Activated T-helper 17 cell treated with anti-CD3 and anti-CD28 coated beads, Interleukin-2, amount 50 U/mL, for 72 hours (primary cell): ENCODE measurements at places on chromosomes 3 and 15.

- no peak for ATAC-seq
Observed at GRCh38 chr15:41288464-41288863, 43.9 kb downstream of the OIP5 start.

DNA sequence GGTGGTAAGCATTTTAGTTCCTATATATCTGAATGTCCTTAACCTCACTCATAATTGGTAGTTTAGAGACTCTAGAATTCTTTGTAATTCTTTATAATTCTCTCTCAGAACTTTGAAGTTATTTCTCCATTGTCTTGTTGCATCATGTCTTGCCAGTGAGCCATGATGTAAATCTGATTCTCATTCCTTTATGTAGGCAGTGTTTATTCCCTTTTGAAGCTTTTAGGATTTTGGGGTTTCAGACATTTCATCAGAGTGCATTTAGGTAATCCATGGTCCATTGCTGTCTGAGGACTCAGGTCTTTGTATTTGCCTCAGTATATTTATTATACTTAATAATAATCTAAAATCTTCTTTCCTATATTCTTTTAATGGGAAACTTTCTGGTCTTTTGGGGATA lies 20.6 kb downstream of the CMC1 start:
- no peak for ATAC-seq

GRCh38 chr3:105647047-105647446 lies 221.8 kb downstream of the CBLB start:
- ATAC-seq: no peak

GRCh38 chr3:191290311-191291025 lies 38.7 kb upstream of the CCDC50 start:
- ATAC-seq: no peak

GRCh38 chr3:43855674-43856299 lies 165.0 kb downstream of the ABHD5 start:
- ATAC-seq: peak; percentile 71
